ENCODE measurements at places on chromosomes 6 and 20.

DNA sequence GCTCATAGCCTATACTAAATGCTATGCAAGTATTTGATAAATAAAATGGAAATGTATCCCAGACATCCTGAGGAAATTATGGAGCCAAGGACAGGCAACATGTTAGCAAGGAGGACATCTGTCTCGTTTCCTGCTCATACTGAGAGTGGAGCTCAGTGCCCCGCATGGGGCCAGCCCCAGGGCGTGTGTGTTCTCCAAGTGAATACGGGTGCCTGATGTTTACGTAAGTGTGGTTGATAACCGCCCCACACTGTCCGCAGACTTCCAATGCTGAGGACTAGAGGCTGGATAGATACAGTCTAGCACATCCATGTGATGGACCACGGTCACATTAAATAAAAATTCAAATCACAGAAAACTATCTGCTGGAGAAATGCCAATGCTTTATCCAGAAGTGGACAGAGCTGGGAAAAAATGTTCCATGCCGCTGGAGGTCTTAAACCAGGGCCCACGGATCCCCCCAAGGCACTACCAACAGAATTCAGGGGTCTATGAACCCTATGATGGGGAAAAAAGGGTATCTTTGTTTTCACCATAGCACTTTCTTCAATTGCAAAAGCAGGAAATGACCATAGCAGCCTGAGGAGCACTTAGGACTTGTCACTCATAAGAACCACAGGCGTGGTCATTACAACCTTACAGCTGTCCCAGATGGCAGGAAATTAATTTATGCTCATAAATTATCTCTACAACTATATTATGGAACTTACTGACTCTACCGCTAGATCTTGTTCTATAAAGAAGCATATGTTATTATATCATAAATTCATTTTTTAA, 24.9 kb downstream of the TGM2 start:
- DNase-seq = no peak

GRCh38 chr6:25928562-25929324, 1.7 kb downstream of the SLC17A2 start:
- DNase-seq = no peak

GRCh38 chr6:7587631-7588100, 2.3 kb upstream of the SNRNP48 start:
- no peak for DNase-seq

- no peak for DNase-seq
Measured at GRCh38 chr20:33927724-33928123, 66.0 kb upstream of the RALY start.

GRCh38 chr6:148898376-148899014, 151.7 kb downstream of the UST start:
- no peak for DNase-seq

DNA sequence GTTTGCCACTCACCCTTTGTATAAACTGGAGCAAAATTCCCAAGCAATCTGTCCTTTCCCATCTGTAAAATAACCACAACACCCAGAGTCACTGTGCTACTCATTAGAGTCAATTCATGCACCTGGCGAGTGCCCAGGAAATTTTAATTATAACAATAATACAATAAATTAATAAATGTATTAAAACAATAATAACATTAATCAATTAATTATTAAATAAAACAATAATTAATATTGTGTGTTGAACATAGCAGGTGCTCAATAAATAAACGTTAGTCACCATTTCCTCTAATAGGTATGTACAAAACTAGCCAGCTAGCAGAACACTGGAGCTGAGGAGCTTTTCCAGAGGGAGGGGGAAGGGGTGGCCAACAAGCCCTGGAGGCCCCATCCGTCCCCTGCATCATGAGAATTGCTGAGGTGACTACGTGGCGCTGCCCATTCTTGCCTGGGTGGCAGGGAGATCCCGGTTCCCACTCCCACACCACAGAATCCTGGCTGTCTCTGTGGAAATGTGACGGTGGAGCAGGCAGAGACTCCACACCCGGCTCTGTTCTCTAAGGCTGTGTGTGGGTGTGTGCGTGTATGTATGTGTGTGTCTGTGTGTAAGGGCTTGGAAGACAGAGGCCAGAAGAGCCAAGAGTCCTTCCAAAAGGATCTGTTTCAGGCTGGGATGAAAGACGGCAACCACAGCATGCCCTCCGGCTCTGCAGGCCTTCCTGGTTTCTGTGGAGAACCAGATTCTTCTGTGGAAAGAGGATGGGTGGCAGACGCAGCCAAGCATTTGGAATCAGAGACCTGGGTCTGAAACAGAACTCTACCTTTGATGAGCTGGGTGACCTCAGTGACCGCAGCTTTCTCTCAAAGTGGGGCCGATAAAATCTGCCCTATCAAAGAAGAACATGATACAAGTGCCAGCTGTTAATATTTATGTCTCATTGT, 18.8 kb upstream of the EZR start:
- no peak for DNase-seq

DNA sequence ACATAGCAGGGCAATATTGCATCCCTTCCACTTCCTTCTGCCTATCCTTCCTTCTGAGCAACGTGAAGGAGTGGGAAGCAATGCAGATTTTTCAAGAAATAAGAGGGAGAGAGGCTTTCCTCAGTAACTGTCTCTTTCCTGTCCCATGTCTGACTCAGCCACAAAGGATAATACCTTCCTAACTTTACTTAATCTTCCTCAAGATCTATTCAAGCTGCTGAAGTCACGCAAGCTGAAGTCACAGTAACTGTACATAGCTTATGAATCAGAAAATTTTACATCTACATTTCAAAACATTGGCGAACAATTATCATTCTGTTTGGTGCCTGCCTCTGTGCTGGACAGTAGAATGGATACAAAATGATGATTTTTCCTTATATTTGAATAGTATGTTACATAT, 86.4 kb upstream of the POU3F2 start:
- DNase-seq = no peak

DNA sequence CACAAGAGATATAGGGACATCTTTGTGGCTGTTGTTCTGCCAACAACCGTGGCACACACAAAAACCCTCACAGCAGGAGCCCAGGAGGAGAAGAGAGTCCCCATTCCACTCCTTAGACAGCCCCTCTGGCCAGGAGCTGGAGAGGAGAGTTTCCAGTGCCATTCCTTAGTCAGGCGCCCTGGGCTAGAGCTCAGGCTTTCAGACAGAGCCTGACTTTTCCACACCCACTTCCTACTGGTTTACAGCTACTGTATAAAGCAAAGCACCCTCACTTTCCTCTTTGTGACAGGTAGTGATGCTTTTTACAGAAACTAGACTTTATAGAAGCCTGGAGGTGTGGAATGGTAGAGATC, 145.9 kb downstream of the SYCP2 start:
- DNase-seq = no peak

DNA sequence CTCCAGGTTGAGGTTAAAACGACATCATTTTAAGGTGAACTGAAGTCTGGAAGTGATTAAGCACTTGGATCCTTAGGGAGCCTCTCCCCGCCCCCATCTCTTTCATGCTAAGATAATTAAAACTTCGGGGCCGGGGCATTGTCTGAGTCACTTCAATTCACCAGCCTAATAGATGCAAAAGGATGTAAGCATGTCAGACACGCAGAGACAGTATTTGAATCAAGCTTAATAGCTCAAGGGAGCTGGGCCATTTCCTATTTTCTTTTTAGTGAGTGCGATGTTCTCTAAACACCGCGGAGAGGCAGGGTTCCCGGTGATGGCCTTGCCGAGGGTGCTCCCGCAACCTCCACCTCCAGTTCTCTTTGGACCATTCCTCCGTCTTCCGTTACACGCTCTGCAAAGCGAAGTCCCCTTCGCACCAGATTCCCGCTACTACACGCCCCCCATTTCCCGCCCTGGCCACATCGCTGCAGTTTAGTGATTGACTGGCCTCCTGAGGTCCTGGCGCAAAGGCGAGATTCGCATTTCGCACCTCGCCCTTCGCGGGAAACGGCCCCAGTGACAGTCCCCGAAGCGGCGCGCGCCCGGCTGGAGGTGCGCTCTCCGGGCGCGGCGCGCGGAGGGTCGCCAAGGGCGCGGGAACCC, 516 bp upstream of the IRF4 start:
- DNase-seq = peak; percentile 71

DNA sequence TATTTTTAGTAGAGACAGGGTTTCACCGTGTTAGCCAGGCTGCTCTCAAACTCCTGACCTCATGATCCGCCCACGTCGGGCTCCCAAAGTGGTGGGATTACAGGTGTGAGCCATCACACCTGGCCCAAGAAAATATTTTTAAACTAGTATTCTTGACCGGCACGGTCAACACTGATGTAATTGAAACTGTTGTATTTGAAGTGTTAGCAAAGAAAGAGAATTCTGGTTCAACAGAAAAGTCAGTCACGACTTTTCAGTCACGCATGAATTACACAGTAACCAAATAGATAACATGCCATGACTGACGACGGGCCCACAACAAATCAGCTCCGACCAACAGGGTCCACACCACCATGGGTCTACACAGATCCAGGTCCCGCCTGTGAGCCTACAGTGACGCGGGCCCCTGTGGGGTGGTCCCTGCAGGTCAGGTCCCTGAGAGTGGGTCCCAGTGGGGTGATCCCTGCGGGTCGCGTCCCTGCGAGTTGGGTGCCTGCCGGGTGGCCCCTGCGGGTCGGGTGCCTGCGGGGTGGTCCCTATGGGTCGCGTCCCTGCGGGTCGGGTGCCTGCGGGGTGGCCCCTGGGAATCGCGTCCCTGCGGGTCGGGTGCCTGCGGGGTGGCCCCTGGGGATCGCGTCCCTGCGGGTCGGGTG, 1.0 kb downstream of the GMEB2 start:
- peak; percentile 76 for DNase-seq

- DNase-seq = peak; percentile 61
Measured at GRCh38 chr20:8721098-8721497, 347.8 kb upstream of the PLCB4 start.

GRCh38 chr6:24974182-24975171, 38.7 kb upstream of the RIPOR2 start:
- no peak for DNase-seq

GRCh38 chr6:158536891-158537798, 22.7 kb upstream of the TMEM181 start:
- no peak for DNase-seq

GRCh38 chr6:85062884-85063283, 298.5 kb upstream of the TBX18 start:
- no peak for DNase-seq

DNA sequence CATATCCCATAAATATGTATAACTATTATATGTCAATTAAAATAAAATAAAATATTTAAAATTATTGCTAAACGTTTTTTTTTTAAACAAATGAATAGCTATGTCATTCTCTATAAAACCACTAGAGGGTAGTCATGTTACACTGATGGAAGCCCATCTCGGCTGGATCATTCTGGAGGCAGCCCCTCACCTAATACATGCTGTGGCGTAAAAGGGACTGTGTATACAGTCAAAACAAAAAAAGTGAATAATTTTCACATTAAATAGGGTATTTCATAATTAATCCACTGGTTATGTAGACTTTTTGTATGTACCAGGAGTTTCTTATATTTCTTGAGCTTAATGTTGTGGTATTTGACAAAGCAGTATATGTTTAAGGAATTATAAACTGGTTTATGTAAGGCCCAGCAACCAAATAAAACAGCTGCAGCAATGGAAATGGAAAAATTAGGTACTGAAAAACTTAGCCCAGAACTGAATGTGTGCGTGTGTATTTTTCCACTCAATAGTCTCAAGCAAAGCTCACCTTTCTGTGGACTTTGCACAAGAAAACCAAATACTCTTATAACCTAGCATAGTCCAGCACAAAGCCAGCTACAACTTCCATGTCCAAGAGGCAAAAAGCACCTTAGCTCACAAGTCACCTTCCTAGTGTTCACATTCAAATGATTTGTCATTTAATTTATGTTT, 81.7 kb downstream of the COL9A1 start:
- peak; percentile 23 for DNase-seq

- no peak for DNase-seq
Measured at GRCh38 chr6:47749757-47750156, 32.1 kb upstream of the OPN5 start.

All from GM12865 (cell line).